B cell (primary cell): ENCODE measurements at places on chromosomes 2 and 18. TPM values are rescaled to one million over a fixed set of nuclear protein-coding genes. Genes with fewer than 3 reads are reported as not detected.

GRCh38 chr2:237035781-237036475 lies 49.8 kb upstream of the COPS8 start:
- no peak for DNase-seq
- H3K4me3 ChIP-seq: no peak overlapping the region
- H3K27me3 ChIP-seq: no peaks in the 10 kb centered on the region
- H3K27ac ChIP-seq: no peak overlapping the region

DNA sequence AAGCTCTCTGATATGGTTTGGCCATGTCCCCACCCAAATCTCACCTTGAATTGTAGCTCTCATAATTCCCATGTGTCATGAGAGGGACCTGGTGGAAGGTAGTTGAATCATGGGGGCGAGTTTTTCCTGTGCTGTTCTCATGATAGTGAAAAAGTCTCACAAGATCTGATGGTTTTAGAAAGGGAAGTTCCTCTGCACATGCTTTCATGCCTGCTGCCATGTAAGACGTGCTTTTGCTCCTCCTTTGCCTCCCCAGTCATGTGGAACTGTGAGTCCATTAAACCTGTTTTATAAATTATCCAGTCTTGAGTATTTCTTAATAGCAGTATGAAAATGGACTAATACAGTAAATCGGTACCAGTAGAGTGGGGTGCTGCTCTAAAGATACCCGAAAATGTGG lies 34.9 kb downstream of the LTBP1 start:
- H3K4me3 ChIP-seq: no peak overlapping the region
- H3K27ac ChIP-seq: no peak overlapping the region
- no peak for DNase-seq
- H3K36me3 ChIP-seq: no peaks in the 10 kb centered on the region
- no peaks in the 10 kb centered on the region for H3K4me1 ChIP-seq

DNA sequence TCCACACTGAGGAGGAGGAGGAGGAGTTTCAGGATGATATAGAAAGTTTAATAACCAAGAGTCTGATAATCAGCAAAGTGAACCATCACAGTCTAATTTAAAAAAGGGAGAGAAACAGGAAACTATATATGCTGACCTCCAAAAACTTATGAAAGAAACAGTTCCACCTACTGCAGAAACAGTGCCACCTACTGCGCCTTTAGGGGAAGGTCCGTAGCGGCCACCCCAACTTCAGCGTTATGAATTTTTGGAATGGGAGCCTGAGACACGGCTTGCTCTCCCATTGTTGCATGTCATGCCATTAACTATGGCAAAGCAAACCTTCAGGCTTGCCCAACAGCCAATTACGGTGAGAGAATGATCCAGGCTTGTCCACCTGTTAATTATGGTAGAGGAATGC lies 1719.2 kb upstream of the LRRTM1 start:
- H3K27me3 ChIP-seq: no peaks in the 10 kb centered on the region
- H3K4me1 ChIP-seq: no peaks in the 10 kb centered on the region
- no peak overlapping the region for H3K4me3 ChIP-seq
- no peak for DNase-seq

The UNC80 gene
- not detected in 2 replicates for total RNA-seq

The TRIP12 gene
- 254 and 274 TPM in 2 replicates for total RNA-seq

The RTP5 gene
- total RNA-seq: not detected in 2 replicates
